ENCODE measurements at places on chromosomes 2 and 18.
A peak's percentile ranks its signal among the peaks of the same experiment; 100 is the strongest.

- DNase-seq: no peak
These were observed 9.4 kb upstream of the ZNF512 start for GRCh38 chr2:27573452-27573851.

DNA sequence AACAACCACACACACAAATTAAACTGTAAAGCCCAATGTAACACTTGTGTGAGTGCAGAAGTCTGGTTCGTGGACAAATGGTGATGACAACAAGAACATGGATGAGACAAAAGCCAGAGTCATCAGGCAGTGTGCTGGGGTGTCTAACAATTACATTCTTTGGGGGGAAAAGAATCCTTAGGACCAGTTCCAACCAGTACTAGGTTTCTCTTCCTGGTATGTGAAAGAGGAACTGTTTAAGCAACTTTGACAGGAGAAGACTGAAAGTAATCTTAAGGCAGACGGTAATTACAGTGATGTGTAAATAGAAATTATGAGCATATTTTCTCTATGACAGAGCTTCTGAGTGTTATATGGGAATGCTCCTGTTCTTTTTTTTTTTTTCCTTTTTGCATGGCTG, 133.4 kb downstream of the AFF3 start:
- DNase-seq: no peak

DNA sequence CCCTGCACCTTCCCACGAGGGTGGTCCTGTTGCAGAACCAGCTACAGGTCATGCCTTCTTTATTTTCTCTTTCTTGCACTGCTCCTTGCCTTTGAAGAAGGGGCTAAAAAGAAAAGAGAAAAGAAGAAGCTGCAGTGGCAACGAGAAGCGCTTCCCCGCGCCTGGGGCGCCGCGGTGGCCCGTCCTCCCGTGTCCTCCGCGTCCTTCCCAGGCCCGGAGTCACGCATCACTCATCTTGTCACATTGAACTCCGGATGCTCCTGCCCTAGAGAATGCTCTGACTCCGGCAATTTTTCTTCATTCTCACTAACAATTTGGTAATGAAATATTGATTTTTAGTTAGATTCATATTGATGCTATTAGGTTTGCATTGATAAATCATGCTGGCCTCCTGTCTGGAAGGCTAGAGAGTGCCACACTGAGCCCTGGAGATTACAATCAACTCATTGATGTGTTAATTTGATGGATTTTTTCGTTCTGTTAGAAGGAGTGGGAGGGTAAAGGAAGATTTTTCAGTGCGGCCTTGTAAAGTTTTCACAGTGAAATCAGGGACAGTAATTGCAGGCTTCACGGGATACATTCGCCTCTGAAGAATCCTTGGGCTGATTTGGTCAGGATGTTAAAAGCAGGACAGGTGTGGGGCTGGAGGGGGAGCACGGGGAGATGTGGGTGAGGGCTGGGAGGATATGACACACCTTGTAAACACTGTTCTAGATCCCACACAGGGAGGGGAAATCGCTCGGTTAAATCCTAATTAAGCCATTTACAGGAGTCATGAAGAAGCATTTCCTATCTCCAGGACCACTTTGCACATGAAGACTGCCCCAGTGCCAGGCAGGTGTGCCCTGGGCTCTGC, 349.3 kb downstream of the ZNF516 start:
- no peak for DNase-seq

GRCh38 chr2:235678712-235679111, 184.9 kb downstream of the AGAP1 start:
- no peak for DNase-seq

GRCh38 chr2:44324971-44325426, 36.3 kb downstream of the PREPL start:
- no peak for DNase-seq

GRCh38 chr18:2602844-2603243, 31.5 kb downstream of the NDC80 start:
- DNase-seq: no peak

- DNase-seq: peak; percentile 19
These were observed 98.8 kb downstream of the MRO start for GRCh38 chr18:50721006-50721405.

DNA sequence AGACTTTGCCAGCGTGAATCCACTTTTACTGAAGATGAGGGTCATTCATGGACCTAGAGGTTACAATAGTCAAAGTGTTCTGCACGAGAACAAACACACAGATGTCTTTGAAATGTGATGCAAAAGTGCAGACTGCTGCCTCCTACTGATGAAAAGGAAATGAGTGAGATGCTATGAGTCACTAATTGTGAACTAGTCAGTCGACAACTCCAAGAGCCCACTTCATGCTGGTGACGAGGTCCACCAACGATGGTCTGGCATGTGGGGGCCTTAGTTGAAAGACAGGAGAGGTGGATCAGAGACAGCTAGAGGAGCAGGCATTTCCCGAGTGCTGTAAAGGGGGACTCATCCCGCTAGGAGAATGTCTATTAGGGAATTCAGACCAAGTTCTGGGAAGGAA, 17.1 kb upstream of the ZNF236 start:
- DNase-seq: no peak

- no peak for DNase-seq
These were observed 314.3 kb upstream of the COL3A1 start for GRCh38 chr2:188659656-188660406.

DNA sequence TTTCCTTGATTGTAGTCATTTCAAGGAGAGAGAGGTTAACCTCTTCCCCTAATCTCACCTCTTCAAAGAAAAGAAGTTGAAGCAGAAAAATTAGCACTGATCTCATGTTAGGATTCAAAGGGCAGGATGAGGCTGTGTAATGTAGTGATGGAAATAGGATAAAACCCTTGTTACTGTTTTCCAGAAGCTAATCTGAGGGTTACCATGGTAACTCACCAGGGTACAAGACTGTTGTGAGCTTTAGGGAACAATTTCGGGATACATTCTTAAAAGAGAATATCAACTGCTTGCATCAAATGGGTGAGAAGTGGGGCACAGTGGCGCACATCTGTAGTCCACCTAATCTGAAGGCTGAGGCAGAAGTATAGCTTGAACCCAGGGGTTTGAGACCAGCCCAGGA, 64.9 kb upstream of the SLC39A10 start:
- DNase-seq: no peak

GRCh38 chr2:45237850-45238542, 228.7 kb upstream of the SIX2 start:
- no peak for DNase-seq

GRCh38 chr18:40866013-40866645, 1088.9 kb upstream of the PIK3C3 start:
- DNase-seq: no peak

- DNase-seq: no peak
These were observed 690.5 kb downstream of the ADCYAP1 start for GRCh38 chr18:1595195-1595594.

GRCh38 chr2:70686577-70687460, 81.2 kb downstream of the ADD2 start:
- DNase-seq: no peak

- DNase-seq: no peak
These were observed 64.0 kb downstream of the CCNT2 start for GRCh38 chr2:134982603-134983002.

DNA sequence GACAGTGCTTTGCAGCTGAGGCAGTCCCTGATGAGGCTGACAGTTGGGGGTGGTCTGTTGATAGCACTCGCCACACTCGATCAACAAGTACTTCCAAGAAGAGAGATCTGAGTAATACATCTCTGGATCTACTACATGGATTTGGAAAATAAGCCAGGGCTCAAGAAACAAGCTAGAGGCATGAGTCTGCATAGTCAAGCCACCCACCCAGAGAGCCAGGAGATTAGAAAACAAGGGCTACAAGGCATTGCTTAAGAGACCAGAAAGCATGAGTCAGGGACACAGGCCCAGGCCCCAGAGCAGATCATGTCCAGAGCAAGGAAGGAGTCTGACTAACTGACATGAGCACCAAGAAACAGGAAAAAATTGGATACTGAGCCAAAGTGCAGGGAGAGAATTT, 196.9 kb upstream of the CWC22 start:
- no peak for DNase-seq

- DNase-seq: no peak
These were observed 742.5 kb downstream of the TDRD15 start for GRCh38 chr2:21866316-21866715.

All from C1 segment of cervical spinal cord (tissue), 14 donors.